CD4-positive, alpha-beta T cell treated with Interferon alpha-2 for 1 hour (primary cell): ENCODE measurements at places on chromosomes 11 and 22.
A peak's percentile ranks its signal among the peaks of the same experiment; 100 is the strongest.

GRCh38 chr11:114082767-114083181, 23.3 kb downstream of the ZBTB16 start:
- peak; percentile 18 for DNase-seq

DNA sequence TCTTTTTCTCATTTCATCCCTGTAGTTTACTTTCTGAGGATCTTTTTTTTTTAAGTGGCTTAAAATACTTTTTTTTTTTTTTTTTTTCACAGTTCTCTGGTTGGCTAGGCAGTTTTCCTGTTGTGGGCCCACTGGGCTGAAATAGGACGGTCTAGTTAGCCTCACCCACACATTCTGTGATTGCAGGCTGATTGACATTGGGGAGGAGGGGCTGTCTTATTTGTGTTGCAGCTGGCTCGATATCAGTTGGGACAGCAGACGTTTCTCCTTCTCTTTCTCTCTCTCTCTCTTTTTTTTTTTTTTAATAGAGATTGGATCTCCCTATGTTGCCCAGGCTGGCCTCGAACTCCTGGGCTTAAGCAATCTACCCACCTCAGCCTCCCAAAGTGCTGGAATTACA, 6.9 kb downstream of the BCR start:
- no peak for DNase-seq

GRCh38 chr11:108144615-108145014, 23.2 kb downstream of the ACAT1 start:
- no peak for DNase-seq

DNA sequence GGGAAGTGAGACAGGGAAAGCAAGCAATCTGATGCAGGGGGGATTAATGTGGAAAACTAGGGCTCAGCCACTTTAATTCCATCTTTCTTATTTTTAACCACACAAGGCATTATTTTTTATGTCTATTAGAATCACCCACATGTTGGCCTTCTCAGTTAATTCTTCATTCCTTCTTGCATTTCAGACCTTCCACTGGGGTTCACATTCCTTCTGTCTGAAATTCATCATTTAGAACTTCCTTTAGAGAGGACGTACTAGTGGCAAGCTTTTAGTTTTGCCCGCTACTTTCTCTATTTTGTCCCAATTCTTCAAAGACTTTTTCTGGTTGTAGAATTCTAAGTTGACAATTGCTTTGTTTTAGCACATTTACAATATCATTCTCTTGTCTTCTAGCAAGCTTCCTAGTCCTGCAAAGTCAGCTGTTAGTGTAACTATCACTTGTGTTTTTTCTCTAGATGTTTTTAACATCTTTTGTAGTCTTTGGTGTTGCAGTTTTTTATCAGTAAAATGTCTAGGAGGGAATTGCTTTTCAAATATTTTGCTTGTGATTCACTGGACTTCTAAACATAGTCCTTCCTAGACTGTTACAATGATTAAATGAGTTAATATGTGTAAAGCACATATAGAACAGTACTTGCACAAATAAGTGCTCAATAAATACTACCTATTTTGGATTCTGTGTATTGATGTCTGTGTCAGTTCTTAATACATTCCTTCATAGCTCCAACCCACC, 5.5 kb upstream of the NNMT start:
- DNase-seq: no peak

DNA sequence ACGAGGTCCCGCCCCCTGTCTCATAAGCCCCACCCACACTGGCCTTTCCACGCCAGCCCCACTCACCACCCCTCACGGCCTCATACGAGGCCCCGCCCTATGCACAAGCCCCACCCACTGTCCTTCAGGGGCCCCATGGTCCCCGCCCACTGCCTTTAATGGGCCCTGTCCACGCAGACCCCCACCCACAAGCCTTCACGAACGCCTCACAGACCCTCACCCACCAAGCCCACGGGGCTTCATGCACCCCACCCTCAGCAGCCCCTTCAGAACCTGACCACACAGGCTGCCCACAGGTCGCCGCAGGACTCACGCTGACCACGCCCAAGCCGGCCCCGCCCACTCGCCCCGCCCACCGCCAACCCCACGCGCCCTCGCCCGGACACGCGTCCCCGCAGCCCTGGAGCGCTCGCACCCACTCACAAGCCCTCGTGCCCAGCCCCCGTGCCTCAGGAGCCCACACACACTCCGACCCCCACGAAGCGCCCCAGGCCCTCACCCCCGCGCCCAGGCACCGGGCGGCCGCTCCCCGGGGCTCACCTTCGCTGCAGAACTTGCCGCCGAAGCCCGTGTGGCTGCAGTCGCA, 10.5 kb downstream of the NRXN2 start:
- DNase-seq: no peak

GRCh38 chr11:100855466-100856067, 168.5 kb downstream of the ARHGAP42 start:
- no peak for DNase-seq

DNA sequence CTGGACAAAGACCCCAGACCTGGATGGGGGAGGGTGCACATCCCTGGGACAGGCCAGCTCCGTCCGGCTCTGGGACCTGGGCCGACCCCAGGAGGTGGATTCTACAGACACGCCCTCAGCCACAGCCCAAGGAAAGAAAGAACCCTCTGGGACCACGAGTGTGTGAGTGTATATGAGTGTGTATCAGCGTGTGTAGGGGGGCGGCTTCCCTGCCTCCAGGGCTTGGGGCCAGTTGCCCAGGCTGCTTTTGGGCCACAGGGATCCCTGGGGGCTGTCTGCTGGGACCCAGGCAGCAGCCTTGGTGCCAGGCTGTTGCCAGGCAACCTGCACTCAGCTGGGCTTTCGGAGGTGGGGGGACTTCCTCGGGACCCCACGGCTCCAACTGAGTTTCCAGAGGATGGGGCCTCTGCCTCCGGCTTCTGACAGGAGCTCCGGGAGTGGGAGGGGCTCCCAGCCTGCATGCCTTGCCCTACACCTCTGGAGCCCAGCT, 8.9 kb downstream of the DUSP8 start:
- no peak for DNase-seq

DNA sequence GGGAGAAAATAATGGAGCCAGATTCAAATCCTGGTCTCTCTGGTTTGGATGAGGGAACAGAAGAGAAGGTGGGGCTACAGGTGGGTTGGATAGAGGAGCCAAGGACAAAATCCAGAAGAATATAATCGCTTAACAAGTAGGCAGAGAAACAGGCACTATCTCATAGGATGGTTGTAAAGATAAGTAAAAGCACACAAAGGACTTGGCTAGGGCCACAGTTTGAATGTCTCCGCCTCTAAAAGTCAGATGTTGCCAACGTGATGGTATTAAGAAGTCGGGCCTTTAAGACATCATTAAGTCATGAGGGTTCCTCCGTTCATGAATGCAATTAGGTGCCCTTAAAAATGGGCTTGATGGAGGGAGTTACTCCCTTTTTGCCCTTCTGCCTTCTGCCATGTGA, 42.8 kb downstream of the SIK3 start:
- no peak for DNase-seq

DNA sequence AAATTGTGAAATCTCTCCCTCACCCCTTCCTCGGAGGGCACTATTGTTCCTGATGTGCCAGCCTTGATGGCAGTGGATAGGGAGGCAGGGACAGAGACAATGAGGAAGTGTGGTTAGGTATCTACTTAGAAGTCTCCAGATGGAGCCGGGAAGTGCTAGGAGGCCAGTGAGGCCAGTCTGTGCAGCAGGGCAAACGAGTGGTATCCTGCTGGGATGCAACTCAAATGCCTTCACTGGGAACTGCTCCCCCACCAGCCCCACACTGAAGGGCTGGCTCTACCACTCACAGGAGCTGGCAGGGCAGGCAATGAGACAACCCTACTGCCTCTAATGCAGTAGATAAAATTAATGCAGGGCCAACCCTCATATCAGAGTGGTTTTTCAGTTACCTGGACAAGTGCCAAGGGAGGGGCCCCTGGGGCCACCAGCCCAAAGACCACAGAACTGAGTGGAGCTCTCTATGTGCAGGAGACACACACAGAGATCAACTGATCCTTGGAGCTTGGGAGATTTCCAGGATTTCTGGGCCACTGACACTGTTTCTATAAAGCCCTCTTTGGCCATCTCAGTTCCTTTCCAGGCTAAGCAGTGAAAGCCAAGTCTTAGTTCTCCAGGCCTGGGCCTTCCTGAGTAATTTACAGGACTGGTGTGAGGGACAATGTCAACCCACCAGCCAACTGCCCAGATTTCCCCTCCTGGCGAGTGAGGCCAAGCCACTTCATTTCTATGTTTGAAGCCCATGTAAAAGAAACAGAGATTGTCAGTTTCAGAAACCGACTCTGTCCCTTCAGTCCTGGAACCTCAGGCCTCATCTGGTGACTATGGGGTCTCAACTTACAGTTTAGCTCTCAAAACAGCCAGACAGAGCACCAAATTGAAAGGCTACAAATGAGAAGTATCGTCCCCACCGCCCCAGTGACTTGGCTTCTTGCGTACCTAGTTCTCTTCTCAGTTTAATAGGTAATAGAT, 4.1 kb downstream of the MIF start:
- no peak for DNase-seq

DNA sequence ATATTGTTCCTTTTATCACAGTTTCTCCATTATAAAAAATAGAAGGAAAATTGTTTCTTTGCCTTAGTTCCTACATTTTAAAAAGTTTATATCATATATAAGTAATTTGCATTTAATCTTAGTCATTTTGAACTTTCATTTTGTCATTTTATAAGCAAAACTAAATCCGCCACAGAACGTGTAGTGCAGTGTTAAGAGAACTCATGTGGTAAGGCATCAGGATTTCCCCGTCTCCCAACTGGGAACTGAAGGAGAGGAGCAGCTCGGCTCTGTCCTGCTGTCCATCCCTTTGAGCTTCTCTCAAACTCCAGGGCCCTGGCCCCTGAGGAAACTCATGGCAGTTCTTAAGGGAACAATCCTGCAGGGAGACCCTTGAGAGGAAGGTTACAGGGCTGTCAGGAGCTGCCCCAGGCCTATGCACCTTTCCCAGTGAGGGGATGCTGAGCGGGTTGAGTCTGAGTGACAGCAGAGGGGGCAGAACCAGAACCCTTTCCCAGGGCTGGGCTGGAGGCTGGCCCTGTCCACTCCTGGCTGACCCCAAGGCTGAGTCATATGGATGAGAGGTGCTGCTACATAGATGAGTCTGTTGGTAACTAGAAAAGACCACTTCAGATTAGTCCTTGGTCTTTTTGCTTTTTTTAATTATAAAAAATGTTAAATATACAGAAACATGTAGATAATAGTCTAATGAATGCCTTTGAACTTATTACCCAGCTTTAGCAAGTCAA, 333.1 kb downstream of the TBC1D22A start:
- DNase-seq: no peak

GRCh38 chr11:73538381-73538872, 59.5 kb downstream of the FAM168A start:
- DNase-seq: no peak
